ENCODE measurements at places on chromosomes 16 and 17. TPM values are rescaled to one million over a fixed set of nuclear protein-coding genes. Genes with fewer than 3 reads are reported as not detected.

The MT1F gene
- total RNA-seq, result 1.8 TPM

The BCAR1 gene
- total RNA-seq, result 68.1 TPM

The BICDL2 gene
- not detected for total RNA-seq

The HAS3 gene
- 0.51 TPM for total RNA-seq

The ZG16 gene
- total RNA-seq, result not detected

The ELMO3 gene
- 0.85 TPM for total RNA-seq

- no peak for DNase-seq
These were observed 139.8 kb upstream of the SDK2 start for GRCh38 chr17:73783945-73784603.

DNA sequence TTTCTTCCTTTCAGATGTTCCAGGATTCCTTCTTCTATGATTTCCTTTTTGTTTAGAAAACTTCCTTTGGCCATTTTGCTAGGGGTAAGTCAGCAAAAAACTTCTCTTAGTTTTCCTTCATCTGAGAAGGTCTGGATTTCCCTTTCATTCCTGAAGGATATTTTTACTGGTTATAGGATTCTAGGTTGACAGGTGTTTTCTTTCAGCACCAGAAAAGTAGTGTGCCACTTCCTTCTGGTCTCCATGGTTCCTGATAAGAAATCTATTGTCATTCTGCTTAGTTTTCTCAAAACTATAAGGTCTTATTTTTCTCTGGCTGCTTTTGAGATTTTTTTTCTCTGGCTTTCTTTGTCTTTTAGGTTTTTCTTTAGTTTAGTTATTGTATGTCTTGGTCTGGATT lies 27.6 kb downstream of the MPRIP start:
- no peak for DNase-seq

GRCh38 chr16:84723906-84724305 lies 24.1 kb downstream of the USP10 start:
- no peak for DNase-seq

GRCh38 chr16:5235119-5235518 lies 137.5 kb upstream of the EEF2KMT start:
- no peak for DNase-seq

DNA sequence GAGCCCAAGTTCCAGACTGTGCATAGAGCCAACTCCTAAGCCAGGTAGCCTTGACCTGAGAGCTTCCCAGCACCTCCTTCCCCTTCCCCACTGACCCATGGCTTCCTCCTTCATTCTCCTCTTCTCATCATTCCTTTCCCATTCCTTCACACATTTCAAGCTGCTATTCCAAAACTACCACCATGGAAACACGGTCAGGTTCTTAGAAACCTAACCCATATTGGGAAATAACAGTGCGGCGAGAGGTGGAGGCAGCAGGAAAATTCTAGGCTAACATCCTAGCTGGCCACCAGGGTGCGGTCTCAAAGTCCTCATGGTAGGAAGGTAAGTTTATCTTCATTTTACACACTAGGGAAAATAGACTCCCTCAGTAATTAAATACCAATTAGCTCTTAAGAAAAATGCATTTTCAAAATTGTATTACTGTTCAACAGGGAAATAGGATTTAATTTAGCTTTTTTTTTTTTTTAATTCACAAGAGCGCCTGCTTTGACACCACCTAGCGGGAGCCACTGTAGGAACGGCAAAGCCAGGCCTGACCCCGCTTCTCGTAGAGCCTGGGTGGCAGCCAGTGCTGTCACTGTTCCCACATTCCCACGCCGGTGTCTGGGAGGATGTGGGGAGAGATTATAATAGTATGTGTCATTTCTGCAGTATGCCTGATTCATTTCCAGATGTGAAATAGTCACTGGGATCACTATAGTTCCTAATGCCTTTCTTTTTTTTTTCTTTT lies 14.0 kb upstream of the SPHK1 start:
- DNase-seq, result peak; percentile 92

DNA sequence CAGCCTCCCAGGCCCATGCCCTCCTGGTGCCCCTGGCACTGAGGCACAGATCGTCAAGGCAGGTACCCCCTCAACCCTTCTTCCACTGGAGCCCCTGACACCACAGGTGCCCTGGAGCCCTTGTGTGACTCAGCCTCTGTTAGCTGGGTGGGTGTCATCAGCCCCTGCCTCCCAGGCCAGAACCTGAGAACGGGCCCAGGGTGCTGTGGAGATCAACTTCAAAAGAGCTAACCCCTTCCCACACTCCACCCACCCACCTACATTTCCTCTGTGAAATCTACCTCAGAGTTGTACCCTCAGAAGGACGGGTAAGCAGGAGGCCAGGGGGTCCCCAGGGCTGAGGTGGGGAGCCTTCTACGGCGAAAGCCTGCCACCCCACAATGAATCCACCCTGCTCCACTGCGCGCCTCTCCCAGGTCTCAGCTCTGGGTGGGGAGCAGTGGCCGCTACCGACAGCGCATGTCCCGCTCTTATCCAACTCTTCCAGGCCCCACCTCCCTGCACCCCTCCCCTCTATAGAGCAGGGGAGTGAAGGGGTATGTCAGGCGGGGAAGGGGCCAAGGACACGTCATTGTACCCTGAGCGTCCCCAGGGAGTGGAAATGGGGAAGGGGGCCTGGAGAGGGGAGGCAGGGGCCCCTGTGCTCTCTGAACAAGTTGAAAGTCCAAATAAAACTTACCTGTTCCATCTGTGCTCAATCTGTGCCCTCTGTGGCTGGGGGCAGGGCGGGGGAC lies 17.6 kb downstream of the TBKBP1 start:
- DNase-seq, result peak; percentile 35

DNA sequence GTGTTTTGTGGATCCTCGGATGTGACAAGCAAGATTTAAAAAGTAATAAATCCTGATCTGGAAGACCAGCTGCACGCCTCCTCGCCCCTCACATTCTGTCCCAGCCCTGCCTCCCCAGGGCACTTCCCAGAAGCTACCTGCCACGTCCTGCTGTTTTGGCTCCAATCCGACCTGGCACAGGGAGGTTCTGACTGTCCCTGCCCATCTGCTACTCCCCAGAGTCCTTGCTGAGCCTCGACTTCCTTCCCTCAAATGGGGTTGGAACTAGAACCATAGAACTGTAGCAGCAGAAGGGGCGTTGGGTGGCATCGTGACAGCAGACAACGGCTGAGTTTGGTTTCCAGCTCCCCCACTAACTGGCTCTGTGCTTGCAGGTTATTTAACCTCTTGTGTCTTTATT lies 71.7 kb downstream of the RPH3AL start:
- DNase-seq, result no peak

- DNase-seq, result no peak
These were observed 14.1 kb downstream of the C17orf58 start for GRCh38 chr17:67982034-67982640.

DNA sequence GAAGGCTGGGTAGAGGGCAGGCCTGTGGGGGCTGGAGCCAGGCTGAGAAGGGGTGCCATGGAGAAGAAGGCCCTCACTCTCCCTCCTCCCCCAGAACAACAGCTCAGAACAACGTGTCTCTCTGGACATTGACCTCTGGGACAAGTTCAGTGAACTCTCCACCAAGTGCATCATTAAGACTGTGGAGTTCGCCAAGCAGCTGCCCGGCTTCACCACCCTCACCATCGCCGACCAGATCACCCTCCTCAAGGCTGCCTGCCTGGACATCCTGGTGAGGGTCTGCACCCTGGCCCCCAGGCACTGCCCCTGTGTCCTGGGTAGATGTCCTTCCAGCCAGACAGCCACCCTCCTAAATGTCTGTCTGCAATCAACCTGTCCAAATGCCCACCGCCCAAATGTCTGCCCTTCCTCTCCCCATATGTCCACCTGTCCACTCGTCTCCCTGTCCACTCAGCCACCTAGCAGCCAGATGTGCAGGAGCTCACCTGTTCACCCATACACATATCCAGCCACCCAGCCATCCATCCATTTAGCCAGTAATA lies 12.2 kb downstream of the GJD3 start:
- no peak for DNase-seq

GRCh38 chr16:73210686-73211085 lies 162.8 kb upstream of the ZFHX3 start:
- no peak for DNase-seq

GRCh38 chr16:77212741-77213541 lies 13.7 kb downstream of the SYCE1L start:
- DNase-seq, result peak; percentile 75

GRCh38 chr17:40430272-40431230 lies 12.7 kb upstream of the IGFBP4 start:
- DNase-seq, result no peak

All from right cardiac atrium (tissue), 5 donors.